ENCODE measurements at places on chromosomes 1 and 21.

DNA sequence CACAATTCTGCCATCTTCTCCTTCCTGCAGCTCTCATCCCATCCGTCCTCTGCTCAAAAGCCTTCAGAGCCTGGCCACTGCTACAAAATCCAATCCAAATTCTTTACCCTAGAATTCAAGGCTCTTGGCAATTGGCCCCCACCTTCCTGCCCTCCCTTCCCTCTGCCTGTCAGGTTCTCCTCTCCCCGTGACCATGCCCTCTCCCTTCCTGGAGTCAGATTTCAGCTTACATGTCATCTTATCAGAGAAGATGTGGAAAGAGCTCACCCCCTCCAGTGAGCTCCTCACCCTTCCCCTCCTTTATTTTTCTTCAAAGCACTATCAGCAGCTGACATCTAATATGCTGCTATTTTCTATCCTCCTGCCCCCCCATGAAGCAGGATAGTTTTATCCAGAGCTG lies 86.9 kb downstream of the GRIK3 start:
- no peak for DNase-seq

- no peak for DNase-seq
Observed at GRCh38 chr1:44801491-44802305, 1.5 kb downstream of the PLK3 start.

DNA sequence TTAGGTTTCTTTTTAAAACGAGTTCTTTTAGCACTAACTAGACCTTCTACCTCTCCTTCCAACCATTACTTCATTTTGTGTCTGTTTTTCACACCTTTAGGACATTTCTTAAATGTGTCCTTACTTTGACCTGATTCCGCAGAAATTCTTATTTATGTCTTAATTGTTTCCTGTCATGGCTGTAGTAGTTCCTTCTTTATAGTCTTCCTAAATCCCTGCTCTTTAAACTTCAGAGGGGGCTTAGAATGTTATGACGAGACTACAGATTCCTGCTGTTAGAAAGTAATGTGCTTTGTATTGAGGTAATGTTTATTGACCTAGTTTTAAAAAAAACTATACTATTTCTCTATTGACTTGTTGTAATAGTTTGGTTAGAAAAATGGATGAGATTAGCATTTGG lies 70.4 kb downstream of the HMCN1 start:
- DNase-seq: no peak

- DNase-seq: no peak
Observed at GRCh38 chr21:46118316-46119143, 20.6 kb downstream of the COL6A2 start.

GRCh38 chr1:235902677-235903542 lies 36.2 kb upstream of the LYST start:
- no peak for DNase-seq

DNA sequence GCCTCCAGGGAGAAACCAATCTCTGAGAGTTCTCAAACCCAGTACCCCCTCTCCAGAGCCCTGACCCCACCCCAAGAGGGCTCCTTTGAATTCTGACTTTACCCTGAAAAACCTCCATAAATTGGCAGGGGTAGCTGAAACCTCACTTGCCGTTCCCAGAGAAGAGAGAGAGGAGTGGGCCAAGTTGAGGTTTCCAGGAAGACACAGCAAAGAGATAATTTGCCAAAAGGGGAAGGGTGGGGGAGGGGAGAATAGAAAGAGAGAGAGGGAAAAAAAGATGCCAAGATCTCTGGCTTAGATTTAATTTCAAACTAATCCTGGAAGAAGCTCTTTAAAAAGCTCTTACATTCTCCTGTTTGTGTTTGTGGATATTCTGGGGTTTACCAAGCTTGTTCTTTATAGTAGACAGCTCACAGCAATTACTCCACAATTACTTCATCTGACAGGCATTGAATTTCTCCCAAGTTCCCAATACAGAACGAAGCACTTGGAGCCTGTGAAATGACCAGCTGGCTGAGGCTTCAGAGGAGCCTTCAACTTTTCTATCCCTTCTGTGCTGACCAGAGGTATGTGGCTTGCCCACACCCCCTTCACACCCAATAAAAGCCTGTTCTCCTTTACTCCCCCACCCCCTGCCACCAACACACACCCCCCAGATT lies 1.1 kb upstream of the GRHL3 start:
- no peak for DNase-seq

- DNase-seq: no peak
Observed at GRCh38 chr21:43021191-43021590, 46.8 kb downstream of the PKNOX1 start.

- DNase-seq: no peak
Observed at GRCh38 chr1:12654004-12654567, 10.2 kb downstream of the AADACL4 start.

GRCh38 chr1:113850127-113850796 lies 21.2 kb downstream of the PTPN22 start:
- DNase-seq: no peak

DNA sequence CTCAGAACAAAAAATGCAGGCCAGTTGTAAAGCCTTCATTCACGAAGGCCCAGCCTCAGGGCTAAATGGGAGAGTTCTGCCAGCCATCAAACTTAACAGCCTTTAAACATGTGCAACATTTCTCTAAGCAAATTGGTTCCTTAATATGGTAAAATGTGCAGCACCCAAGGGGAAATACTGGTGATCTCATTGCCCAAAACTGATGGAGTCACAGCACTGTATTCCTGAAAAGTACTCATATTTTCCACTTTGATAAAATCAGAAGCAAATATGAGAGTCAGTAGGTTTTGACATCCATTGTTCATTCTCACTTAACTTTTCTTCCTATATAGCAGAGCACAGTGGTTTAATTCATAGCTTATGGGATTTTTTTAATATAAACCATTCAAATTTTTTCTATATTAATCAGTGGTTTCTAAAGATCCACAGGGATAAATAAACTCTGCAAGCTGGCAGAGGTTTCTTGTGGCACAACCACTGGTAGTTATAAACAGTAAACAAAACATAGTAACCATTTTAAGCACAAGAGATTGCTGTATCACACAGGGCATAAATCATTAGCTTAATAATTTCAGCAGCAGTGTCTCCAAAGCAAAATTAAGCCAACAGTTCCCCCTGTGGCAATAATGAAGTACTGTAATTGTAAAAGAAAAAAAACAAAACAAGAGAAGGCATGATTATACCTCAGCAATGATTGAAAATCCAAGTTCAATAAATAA lies 106.9 kb upstream of the LYPLAL1 start:
- peak; percentile 32 for DNase-seq

DNA sequence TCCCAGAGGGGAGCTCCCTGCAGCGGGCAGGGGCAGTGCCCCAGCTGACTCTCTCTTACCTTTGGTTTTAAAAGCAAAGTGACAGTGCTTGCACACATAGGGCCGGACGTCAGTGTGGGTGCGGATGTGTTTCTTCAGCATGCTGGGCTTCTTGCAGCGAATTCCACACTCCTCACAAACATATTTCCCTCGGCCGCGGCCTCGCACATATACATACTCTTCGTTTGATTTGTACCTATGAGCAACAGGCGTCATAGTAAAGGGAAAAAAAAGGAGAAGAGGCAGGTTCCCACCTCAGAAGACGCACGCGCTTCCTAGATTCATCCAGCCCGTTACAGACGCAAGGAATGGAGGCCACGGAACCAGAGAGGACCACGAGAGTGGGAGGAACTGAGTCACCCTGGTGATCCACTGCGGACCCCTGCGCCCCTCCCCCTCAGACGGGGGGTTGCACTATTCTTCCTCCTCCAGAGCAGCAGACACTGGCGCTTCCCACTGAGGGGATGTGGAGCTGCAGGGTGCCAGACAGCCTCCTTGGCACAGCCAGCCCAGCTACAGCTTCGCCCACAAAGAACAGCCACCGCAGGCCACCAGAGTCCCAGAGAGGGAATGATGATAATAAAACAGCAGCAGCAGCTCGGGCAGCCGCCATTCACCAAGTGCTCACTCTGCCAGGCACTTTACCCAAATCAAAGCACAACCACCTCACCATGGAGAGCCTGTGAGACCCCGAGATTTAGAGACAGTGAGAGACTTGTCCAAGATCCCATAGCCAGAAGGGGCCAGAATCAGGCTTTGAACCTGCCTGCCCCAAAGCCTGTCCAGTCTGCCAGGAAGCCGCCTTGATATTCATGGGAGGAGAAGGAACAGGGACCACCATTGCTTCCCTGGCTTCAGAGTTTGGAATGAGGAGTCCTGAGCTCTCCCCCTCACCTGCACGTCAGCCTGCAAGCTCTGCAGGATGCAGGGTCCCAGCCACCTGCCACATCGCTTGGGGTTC lies 40.5 kb upstream of the EDN2 start:
- DNase-seq: no peak

DNA sequence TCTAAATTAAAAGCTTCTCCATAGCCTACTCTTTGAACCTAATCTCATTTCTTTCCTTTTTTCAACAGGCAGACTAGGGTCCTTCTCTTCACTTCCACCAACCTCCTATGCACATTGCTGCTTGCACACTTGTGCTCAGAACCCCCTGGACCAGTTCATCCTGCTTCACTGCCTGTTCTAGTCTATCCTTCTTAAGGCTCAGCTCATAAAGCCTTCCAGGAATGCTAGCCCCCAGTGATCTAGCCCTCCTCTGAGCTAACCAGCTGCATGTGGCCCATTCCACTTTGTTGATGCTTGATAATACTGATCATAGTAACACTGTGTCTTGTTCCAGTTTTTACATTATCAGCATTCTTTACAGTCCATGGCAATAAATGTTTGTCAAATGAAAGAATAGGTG lies 22.9 kb upstream of the PHGDH start:
- no peak for DNase-seq

DNA sequence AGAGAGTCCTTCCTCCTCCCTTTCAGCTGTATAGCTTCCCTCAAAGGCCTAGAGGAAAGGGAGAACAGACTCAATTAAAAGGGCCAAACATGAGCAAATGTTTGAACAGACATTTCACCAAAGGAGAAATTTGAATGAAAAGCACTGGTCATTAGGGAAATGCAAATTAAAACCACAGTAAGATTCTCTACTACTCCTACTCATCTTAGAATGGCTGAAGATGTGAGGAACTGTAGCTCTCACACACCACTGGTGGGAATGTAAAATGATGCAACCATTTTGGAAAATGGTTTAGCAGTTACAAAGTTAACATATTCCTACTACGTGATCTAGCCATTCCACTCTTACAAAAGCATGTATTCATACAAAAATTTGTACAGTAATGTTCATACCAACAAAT lies 253.0 kb upstream of the HOOK1 start:
- DNase-seq: no peak

GRCh38 chr1:82555501-82555900 lies 754.8 kb downstream of the ADGRL2 start:
- no peak for DNase-seq

Data from fibroblast of skin of left biceps (primary cell).